Lung microvascular endothelial cell (primary cell): ENCODE measurements at places on chromosomes 2 and 18.

GRCh38 chr2:234869969-234870368 lies 81.8 kb upstream of the SH3BP4 start:
- no peak for DNase-seq

DNA sequence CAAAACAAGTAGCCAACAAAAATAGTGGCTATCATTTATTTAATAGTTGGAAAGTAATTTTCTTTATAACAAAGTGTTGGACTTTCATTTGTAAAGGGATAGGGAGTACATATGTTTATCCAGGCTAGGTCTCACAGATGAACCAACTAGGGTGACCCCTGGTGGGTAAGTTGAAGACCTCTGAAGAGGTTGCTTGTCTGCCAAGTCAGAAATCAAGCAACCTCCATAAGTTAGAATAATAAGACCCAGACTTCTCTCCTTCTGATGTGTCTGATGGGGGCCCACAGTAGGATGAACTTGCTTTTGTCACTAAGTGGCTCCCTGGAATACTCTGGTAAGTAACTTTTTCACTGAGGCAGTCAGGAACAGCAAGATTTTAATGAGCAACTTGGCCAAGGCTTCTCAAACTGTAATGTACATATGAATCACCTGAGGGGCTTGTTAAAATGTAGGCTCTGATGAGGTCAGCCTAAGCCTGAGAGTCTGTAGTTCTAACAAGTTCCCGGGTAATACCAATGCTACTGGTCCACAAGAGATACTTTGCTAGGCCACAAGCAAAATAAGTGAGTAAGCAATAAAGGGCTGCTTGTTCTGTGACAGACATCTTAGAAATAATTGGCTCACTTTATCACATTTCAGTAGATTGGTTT lies 319.6 kb downstream of the PIK3C3 start:
- DNase-seq: peak; percentile 5

DNA sequence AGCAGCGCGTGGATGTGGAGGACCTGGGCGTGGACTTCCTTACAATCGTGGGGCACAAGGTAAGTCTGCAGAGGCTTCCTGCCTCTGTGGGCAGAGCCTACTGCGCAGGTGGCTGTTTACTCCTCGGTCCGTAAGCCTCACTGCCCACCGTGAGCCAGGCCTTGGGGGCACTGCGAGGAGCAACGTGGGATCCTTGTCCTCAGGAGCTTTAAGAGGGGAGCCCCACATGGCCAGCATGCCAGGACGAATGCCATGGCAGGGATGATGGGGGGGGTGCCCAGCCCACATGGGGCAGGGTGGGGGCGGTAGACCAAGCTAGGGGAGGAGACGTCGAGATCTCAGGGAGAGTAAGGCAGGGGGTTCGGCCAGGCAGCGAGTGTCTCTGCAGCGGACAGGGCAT lies 18.0 kb upstream of the ESPNL start:
- no peak for DNase-seq

DNA sequence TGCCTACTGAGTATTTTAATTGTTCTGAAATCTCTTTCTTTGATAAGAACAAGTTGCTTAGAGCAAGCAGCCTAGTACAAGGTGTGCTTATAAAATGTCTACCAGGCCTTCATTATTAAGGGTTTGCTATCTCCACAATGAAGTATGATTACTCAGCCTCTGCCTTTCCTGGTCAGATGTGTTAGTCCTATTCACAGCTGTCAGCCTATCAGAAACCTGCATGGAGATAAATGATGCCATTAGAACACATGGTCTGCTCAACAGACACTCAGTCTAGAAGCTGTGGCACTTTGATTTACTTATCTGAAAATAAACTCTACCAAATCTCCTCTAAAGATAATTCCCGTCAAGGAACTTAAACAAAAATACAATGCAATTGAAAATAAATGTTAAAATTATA lies 448.7 kb downstream of the ERBB4 start:
- DNase-seq: no peak

DNA sequence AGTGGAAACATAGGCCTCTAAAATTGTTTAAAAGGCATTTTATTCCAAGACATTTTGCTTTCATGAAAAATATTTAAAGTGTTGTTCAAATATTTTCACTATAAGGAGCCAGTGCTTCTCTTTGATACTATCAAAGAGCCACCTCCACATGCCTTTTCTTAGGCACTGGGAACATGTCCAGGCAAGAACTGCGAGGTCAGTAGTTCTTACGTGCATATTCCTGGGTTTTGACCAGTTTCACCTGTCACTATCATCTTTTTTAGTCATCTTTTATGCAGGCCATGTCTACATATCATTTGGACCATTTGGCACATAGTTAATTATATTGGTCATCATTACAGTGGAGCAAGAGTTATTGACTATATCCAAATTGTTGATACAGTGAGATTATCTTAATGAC lies 195.3 kb downstream of the CCDC85A start:
- DNase-seq: no peak

DNA sequence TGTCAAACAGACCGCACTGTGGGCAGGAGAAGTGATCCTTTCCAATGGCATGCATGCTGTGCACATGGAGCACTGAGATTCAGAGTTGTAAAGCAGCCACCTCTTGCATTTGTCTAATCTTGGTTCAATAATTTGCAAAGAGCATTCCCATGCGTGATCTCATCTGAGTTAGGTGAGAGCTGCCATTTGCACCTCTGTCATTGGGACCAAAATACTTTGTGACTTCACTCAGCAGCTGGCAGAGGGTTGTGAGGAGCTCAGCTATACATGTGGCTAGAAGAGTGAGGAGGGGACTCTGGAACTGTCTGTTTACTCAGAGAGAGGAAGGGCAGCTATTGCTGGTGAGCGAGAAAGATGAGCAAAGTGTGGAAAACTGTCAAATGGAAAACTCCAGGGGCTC lies 265.1 kb upstream of the TNP1 start:
- DNase-seq: no peak

GRCh38 chr2:197356136-197356535 lies 45.6 kb upstream of the ANKRD44 start:
- DNase-seq: no peak

- DNase-seq: no peak
Observed at GRCh38 chr18:9287036-9287435, 47.5 kb upstream of the TWSG1 start.

DNA sequence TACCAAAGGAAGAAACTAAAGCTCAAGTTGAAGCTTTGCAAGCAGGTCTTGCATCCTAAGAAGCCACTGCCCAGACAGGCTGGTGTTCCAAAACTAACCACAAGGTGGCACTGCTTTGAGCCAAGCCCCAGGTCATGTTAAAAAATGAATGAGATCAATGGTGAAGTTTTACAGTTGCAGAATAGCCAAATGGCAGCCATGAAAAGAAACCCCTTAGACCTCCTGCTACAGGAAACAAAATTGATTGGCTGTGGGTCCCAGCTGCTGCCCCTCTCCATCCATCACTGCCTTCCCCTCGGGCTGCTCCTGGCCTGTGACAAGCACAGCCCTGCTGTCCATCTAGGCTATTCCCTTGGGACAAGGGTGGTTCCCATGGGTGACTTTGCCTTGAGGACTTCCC lies 20.7 kb upstream of the MREG start:
- peak; percentile 78 for DNase-seq

GRCh38 chr2:144259332-144259731 lies 260.6 kb downstream of the ZEB2 start:
- DNase-seq: no peak

GRCh38 chr2:28382755-28383154 lies 9.9 kb upstream of the FOSL2 start:
- no peak for DNase-seq

- DNase-seq: no peak
Observed at GRCh38 chr2:9236045-9236344, 29.4 kb downstream of the ASAP2 start.

DNA sequence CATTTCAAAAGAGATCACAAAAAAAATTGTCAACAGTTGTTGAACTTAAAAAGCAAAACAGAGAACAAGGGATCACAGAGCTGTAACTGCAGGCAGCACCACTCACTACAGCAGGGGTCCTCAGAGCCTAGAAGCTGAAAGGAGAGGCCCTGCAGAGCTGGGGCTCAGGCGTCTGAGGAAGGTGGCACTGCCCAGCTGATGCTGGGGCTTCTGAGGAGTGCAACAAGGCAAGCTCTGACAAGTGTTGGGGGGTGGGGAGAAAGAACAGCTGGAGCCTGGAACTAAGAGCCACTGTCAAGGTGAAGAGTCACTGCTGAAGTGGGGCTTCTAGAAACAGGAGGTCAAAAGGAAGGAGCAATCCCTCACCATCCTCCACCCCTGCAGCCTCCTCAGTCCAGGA lies 46.2 kb downstream of the FTCDNL1 start:
- DNase-seq: no peak

- DNase-seq: peak; percentile 37
Observed at GRCh38 chr2:159879051-159879604, 81.1 kb upstream of the CD302 start.

DNA sequence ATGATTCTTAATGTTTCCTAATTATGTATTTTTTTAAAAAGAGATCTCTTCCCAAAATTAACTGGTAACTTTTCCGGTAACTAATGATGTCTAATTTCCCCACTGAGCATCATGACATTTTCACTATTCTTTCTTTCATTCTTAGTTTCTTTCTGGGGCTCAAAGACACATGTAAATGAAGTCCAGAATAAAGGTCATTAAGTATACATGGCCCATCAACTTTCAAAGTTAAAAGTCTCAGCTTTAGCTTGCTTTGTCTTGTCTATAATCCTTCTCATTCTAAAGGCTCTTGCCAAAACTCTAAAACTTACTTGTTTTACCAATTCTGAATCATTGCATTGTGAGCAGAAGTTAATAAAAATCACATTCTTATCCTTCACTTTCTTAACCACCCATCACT lies 53.6 kb downstream of the ASXL2 start:
- DNase-seq: no peak

- peak; percentile 15 for DNase-seq
Observed at GRCh38 chr2:152347076-152347475, 12.1 kb downstream of the FMNL2 start.

- peak; percentile 75 for DNase-seq
Observed at GRCh38 chr2:39379643-39380524, 57.2 kb downstream of the MAP4K3 start.

DNA sequence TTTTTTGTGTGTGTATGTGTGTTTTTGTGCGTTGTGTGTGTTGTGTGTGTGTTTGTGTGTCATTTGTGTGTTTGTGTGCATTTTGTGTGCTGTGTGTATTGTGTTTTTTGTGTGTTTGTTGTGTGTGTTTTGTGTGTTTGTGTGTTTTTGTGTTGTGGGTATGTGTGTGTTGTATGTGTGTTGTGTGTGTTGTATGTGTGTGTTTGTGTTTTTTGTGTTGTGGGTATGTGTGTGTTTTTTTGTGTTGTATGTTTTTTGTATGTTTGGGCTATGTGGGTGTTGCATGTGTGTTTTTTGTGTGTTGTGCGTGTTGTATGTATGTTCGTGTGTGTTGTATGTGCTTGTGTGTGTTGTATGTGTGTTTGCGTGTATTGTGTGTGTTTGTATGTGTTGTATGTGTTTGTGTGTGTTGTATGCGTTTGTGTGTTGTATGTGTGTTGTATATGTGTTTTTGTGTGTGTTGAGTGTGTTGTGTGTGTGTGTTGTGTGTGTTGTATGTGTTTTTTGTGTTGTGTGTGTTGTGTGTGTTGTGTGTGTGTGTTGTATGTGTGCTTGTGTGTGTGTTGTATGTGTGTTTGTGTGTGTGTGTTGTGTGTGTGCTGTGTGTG lies 275.3 kb downstream of the HRH4 start:
- DNase-seq: no peak

- no peak for DNase-seq
Observed at GRCh38 chr2:226669249-226669648, 130.4 kb downstream of the IRS1 start.

- no peak for DNase-seq
Observed at GRCh38 chr2:106629981-106630380, 142.8 kb downstream of the CD8B2 start.

GRCh38 chr2:187468262-187468661 lies 20.2 kb upstream of the CALCRL start:
- no peak for DNase-seq

DNA sequence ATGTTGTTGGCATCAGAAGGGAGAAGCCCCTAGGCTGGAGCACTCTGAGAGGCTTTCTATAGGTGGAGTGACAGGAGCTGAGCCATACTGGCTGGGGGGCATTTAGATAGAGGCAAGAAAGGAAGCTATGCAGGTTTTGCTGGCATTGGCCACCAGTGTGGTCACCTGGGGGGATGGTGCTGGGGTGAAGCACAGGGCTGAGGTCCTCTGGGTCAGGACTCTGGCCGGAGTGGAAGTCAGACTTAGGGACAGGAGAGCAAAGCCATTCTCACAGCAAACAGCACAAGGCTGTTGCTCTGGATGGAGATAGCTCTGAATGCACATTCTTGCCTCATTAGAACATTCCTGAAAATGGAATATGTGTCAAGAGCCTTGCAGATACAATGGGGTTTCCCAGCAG lies 47.4 kb downstream of the NTSR2 start:
- DNase-seq: no peak

DNA sequence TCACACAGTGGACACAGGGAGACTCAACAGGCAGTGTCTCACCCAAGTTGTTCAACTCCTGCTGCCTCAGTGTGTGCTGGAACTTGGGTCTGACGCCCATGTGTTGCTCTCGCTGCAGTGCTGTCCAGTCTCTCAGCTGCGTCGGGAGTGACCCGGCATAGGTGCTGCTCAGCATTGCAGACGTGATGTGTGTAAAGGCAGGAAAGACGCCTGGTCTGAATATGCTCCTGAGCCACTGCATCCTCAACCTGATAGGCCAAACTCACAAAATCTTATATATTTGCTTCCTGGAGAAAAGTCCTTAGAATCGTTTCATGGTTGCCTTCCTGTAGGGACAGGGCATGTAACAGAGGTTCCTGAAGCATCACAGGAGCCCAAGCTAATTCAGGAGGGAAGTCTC lies 152.9 kb downstream of the INSIG2 start:
- DNase-seq: no peak

- DNase-seq: no peak
Observed at GRCh38 chr2:218219934-218220333, 2.9 kb downstream of the ARPC2 start.

DNA sequence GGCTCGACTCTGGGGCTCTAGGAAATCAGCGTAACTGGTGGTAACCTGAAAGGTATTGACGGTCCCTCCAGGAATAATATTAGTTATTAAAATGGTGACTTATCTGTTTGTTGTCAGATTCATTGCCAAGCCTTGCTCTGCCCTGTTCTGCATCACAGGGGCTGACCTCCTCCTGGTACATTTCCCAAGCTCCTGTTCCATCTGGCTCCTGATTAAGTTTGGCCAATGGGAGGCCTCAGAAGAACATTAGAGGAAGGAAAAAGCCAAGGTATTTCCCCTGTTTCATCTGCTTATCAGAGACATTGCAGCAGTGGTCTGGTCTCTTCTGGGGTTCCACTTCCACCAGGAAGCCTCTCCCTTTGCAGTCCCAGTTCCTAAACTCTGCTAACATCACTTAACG lies 527.0 kb downstream of the TNS1 start:
- DNase-seq: no peak

GRCh38 chr18:5311301-5311989 lies 15.9 kb upstream of the ZBTB14 start:
- DNase-seq: no peak

DNA sequence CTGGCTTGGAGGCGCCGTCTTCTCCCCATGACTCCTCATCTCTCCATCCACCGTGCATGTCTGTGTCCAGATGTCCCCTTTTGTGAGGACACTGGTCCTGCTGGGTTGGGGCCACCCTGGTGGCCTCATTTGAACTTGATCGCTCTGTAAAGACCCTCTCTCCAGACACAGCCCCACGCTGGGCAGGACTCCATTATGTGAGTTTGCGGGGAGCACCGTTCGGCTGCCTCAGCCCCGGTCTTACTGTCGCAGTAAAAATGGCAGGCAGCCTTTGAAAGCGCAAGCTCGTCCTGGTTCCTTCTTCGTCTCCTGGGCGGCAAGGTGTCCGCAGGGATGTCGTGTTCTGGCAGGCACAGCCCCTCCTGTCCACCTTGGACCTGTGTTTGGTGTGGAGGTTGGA lies 17.7 kb downstream of the NFATC1 start:
- no peak for DNase-seq

- no peak for DNase-seq
Observed at GRCh38 chr2:241866790-241867645, 2.5 kb upstream of the RTP5 start.
